ENCODE measurements at places on chromosomes 7 and 10.

GRCh38 chr7:88155756-88156155 is 64.1 kb downstream of the SRI start:
- DNase-seq = no peak

GRCh38 chr10:90075995-90076394 is 374.6 kb downstream of the KIF20B start:
- no peak for DNase-seq

DNA sequence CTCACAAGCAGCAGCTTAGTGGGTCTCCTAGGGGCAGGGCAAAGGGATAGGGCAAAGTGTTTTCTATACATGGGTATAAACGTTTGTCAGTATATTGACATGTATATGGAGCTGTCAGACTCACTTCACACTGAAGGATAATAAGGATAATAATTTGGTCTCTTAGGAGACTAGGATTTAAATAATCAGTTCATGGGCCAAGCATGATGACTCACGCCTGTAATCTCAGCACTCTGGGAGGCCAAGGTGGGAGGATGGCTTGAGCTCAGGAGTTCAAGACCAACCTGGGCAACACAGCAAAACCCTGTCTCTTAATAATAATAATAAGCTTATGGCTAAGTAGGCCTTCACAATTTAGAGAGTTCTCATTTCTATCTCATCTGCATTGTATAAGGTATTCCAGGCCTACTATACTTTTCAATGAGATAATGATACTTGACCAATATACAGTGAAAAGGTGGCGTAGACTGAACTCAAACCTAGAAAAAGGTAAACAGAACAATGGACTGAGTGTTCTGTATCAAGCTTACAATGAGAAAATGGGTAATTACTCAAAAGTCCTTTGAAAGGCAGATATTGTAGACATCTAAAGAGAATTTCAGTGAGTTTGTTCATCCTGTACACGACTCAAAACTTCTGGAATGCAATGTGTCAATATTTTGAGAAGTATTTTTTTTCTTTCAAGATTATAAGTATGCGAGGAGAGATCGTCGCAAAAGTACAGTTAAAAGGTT is 7.0 kb downstream of the GSAP start:
- DNase-seq = no peak

GRCh38 chr7:42138691-42139090 is 98.3 kb downstream of the GLI3 start:
- no peak for DNase-seq

Data from stimulated activated CD4-positive, alpha-beta T cell treated with anti-CD3 and anti-CD28 coated beads, Interleukin-1b, Interleukin-23, amount 100 ng/mL, for 1 hour (primary cell).